ENCODE measurements at places on chromosomes 5 and 9.

GRCh38 chr5:172939611-172940267, 19.5 kb upstream of the RPL26L1 start:
- no peak for DNase-seq

DNA sequence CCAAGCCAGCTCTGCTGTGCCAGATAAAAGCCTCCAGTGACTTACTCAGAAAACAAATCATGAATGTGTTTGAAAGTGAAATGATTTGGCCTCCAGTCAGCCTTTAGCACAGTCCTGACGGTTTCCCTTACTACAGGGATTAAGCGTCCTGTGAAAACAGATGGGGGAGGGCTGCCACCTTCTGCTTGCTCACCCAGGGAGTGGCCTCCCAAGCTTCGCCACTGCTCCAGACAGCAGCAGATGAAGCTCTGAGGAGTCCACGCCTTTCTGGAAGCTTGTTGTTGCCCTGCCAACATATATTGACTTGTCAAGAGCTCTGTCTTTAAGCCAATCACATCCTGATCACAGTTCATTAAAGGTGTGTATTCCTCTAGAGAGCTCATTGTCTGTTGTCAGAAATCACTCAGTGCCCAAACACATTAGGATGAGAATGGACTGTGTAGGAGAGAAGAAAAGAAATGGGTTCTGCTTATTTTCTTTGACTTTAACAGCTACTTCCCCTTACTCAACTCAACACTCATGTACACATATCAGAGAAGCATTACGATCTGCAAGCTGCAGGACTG, 4.9 kb upstream of the FYB1 start:
- no peak for DNase-seq

DNA sequence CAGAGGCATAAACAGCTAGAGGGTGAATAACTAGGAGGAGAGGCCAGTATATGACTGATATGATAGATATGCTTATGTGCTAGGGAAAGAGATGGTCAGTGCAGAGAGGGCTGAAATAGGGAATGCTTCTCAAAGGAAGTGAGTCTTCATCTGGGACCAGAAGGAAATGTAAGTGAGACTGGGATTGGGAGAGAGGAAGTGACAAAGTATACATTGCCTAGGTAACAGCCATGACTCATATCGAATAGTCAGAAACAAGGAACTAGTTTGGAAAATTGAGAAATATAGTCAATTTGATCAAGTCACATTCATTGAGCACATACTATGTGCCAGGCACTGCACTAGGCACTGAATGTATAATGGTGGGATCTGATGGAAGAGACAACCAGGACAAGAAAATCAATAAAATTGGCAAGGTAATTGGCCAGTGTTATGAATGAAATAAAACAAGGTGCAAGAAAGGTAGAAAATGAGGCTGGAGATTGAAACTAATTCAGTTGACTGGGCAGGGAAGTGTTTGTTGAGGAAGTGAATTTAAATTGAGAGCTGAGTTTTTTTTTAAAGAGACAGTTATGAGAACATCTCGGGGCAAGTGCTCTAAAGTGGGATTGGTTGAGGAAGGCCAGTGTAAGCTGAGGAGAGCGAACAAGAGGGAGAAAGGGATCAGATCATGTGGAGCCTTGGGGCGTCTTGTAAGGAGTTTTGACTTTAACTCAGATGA, 4.3 kb downstream of the ERAP2 start:
- no peak for DNase-seq

DNA sequence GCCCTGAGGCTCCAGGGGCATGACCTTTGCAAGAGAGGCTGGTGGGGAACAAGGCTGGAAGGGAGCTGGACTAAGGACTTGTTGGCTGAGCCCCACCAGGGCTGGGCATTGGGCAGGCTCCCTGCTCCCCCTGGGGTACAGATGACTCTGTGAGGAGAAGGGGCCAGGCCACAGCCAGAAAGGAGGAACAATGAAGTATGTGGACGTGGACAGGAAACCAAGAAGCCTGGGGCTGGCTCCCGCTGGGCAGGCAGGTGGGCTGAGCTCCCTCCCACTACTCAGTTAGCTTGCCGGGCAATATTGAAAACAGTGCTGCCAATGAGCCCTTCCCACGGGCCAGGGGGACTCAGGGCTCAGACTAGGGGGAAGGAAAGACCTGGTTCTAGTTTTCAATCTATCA, 66.1 kb upstream of the SPTLC1 start:
- no peak for DNase-seq

DNA sequence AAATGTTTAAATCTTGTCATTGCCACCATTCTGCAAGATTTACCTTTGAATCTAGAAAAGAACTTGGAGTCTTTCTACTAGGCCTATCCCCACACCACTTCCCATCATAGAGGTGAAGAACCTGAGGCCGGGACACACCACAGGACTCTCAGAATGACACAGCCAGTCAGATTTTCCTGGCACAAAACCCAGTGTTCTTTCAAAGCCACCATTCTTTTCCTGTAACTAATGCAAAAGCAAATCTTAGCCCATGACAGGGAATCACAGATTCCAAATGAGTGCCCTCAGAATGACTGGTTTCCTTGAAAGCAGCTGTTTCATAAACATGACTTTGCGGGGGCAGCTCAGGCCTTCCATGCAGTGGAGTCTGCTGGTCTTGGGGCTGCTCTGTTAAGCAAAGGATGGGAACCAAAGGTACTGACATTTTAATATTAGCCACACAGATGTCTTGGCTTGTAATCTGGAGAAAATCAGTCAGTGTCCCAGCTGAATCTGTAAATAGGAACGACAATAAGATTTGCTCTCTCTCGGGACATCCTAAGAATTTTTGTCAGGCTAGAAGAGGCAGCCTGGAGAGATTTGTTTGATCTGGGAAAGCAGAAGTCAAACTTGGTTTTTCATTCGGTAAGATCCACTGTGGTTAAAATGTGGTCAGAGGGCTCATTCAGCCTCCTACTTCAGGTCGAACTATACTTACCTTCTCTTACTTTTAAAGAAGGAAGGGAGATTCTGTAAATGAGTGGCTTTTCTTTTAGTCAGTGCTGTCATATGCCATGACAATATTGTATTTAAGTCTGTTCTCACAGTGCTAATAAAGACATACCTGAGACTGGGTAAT, 115.1 kb downstream of the PALM2AKAP2 start:
- no peak for DNase-seq

DNA sequence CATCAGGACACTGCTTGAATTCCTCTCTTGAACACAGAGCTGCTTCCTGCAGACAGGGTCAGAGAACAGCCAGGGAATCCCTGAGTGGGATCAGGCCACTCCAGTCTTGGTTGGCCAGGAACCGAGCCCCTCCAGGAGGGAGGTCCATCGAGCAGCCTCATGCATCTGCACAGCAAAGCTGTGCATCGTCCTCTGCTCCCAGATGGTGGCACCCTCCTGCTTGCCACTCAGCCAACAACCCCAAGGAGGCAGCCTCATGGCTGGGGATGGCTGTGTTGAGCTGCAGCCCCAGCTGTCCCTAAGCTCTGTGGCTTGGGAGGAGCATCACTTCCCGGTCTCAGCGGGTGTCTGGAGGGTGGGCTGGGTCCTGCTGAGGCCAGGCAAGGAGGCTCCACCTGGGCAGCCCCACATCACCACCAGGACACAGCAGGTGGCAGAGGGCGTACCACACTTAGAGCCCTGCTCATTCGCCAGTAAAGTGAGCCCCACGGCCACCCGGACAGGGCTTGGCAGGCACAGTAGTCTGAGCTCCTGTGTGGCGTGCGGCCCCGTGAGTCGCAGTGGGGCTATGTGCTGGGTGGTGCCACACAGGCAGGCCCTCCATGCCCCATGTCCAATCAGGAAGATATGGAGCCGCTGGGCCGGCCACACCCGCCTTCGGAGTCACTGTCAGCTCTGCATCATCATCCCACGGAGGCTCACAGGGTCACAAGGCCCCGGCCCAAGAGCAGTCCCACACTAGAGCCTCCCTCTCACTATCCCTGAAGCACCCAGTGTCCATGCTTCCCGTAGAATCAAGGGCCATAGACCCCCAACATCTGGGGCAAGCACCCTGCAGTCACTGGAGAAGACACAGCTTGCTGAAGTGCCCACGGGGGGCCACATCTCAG, 11.9 kb downstream of the LPCAT1 start:
- peak; percentile 25 for DNase-seq
